Purkinje cell (primary cell): ENCODE measurements at places on chromosomes 12 and 14. TPM values are rescaled to one million over a fixed set of nuclear protein-coding genes. Genes with fewer than 3 reads are reported as not detected.

MFAP5 gene
- polyA plus RNA-seq: not detected in 2 replicates

ACTR10 gene
- polyA plus RNA-seq: 475 and 491 TPM in 2 replicates

AGAP2 gene
- 0.48 and 1.8 TPM in 2 replicates for polyA plus RNA-seq

AQP6 gene
- 0.12 TPM in 1 of 2 replicates, not detected in the other for polyA plus RNA-seq

CSRP2 gene
- polyA plus RNA-seq: 0.36 TPM in 1 of 2 replicates, not detected in the other

NPAS3 gene
- 14.6 and 15.9 TPM in 2 replicates for polyA plus RNA-seq
